ENCODE measurements at places on chromosomes 2 and 18.

- H3K36me3 ChIP-seq: no peaks in the 10 kb centered on the region
- no peaks in the 10 kb centered on the region for H3K4me1 ChIP-seq
- no peak overlapping the region for H3K4me3 ChIP-seq
- no peak for DNase-seq
- H3K27ac ChIP-seq: no peak overlapping the region
Measured at GRCh38 chr2:188089901-188090300, 201.8 kb upstream of the GULP1 start.

GRCh38 chr2:117858336-117858735 lies 43.8 kb downstream of the DDX18 start:
- H3K27me3 ChIP-seq: peaks cover 80% of the 10 kb centered on the region
- no peaks in the 10 kb centered on the region for H3K4me1 ChIP-seq
- H3K27ac ChIP-seq: no peak overlapping the region
- no peaks in the 10 kb centered on the region for H3K36me3 ChIP-seq
- H3K4me3 ChIP-seq: no peak overlapping the region

DNA sequence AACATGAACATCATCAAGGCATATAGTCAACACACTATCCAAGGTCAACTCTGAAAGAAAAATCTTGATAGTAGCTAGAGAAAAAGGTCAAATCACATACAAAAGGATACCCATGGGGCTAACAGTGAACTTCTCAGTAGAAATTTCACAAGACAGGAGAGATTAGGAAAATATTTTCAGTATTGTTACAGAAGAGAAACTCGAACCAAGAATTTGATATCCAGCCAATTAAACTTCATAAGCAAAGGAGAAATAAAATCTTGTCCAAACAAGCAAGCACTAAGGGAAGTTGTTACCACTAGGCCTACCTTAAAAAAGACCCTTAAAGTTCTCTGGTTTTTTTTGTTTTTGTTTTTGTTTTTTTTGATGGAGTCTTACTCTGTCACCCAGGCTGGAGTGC lies 242.5 kb downstream of the EXOC6B start:
- no peak for DNase-seq
- no peak overlapping the region for H3K4me3 ChIP-seq
- H3K27me3 ChIP-seq: no peaks in the 10 kb centered on the region
- H3K4me1 ChIP-seq: peaks cover 27% of the 10 kb centered on the region

DNA sequence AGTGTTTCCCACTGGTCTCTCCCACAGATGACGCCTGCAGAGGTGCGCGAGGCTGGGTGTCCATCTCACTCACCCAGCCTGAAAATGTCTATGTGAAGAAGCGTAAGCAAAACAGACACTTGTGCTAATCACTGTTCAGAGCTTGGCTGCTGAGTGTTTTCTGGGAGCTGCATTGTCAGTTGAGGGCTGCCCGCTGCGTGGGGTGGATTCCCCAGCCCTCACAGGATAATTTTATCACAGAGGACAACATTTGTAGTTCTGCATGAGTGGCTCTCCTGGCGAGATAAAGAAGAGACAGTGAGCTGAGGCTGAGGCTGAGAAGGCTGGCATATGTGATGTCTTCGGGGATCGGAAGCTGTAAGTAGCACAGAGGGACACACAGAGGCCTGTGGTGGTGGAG lies 16.2 kb upstream of the CAPN13 start:
- H3K4me3 ChIP-seq: no peak overlapping the region
- no peak overlapping the region for H3K27ac ChIP-seq
- peaks cover 9% of the 10 kb centered on the region for H3K27me3 ChIP-seq
- no peaks in the 10 kb centered on the region for H3K4me1 ChIP-seq
- DNase-seq: no peak

DNA sequence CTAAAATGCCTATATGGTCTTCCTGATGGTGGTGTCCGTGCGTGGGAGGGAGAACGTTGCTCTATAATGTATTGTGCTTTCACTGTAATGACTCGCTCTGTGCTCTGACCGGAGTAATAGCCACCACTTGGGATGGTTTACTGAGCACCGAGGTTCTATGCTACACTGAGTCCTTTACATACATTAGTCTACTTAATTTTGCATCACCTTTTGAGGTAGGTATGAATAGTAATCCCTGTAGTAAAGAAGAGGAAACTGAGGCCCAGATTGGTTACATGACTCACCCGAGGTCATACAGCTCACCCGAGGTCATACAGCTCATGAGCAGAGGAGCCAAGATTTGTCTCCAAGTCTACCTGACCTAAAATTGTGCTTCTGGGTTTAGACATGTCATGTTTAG lies 79.5 kb downstream of the ARMC9 start:
- H3K27ac ChIP-seq: no peak overlapping the region
- no peak overlapping the region for H3K4me3 ChIP-seq
- H3K4me1 ChIP-seq: peaks cover 6% of the 10 kb centered on the region
- no peak for DNase-seq
- peaks cover 31% of the 10 kb centered on the region for H3K36me3 ChIP-seq
